ENCODE measurements at places on chromosomes 1 and 21.

GRCh38 chr1:173963477-173963876 is 46.4 kb upstream of the SERPINC1 start:
- DNase-seq = no peak

- DNase-seq = no peak
These were observed 80.6 kb downstream of the PAPPA2 start for GRCh38 chr1:176543360-176544129.

DNA sequence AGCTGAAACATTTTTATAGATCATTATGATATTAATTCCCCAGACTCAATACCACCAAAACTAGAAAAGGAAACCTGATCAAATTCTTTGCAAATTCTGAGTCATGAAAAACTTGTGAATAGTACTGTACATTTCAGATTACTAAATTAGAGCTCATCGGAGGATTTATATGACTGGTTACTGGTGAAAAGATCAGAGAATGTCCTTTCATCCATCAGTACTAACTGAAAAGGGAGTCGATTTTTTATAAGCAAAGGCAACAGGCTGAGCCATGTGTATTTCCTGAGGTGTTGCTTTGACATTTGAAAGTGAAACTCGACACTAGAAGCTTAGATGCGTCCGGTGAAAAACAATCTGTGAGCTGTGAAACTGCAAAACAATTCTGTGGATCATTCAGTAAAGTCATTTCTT is 155.7 kb downstream of the TNFSF18 start:
- no peak for DNase-seq

- peak; percentile 61 for DNase-seq
These were observed 12.1 kb downstream of the IL24 start for GRCh38 chr1:206909161-206909882.

DNA sequence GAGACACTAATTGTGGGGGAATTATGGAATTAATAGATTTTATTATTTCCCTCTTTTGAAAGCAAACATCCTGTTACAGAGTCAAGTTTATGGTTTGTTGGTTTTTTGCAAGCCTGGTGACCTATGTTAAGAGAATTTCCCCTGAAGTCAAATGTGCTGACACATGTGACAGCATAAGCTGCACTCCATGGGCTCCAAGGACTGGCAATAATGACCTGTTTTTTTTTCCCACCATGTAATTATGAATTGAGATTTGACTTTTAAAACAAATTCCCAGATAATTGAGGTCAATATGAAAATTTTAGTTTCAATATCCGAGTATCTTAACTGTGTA is 242.5 kb upstream of the SGIP1 start:
- no peak for DNase-seq

DNA sequence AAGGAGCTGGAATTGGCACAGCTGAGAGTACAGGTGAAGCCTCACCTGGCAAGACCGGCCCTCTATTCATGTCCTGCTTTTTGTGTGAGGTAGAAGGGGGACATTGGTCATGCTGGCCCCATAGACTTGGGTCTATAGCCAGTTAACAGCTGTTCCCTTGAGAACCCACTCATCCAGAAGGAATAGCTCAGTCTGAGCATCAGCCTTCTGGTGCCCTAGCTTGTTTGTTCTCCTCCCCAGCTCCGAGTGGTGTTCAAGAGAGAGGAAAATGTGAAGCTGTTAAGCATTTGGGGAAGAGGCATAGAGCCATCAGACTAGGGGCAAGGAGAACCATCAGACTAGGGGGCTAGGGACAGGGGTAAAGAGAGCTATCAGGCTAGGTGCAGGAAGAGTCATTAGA is 290.9 kb downstream of the SIPA1L2 start:
- DNase-seq = no peak
